Muscle of leg (tissue), 16 donors: ENCODE measurements at places on chromosomes 1 and 21.

- no peak for DNase-seq
Observed at GRCh38 chr1:25369241-25369640, 31.1 kb downstream of the TMEM50A start.

- DNase-seq = peak; percentile 27
Observed at GRCh38 chr1:92459871-92460320, 26.8 kb downstream of the GFI1 start.

- DNase-seq = no peak
Observed at GRCh38 chr1:24619376-24619775, 23.7 kb upstream of the SRRM1 start.

GRCh38 chr1:154802982-154803920 is 66.8 kb downstream of the KCNN3 start:
- peak; percentile 84 for DNase-seq

DNA sequence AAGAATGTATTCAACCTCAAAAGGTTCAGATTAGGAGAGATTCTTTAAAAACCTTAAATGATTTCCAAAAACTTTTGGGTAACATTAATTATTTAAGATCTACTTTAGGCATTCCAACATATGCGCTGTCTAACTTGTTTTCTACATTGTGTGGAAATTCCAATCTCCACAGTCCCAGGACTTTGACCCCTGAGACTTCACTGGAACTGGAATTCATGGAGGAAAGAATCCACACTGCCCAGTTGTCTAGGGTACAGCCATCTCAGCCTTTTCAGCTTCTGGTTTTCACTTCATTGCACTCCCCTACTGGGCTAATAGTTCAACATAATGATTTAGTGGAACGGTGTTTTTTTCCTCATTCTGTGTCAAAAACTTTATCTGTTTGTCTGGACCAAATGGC is 161.5 kb downstream of the IER5 start:
- DNase-seq = no peak

DNA sequence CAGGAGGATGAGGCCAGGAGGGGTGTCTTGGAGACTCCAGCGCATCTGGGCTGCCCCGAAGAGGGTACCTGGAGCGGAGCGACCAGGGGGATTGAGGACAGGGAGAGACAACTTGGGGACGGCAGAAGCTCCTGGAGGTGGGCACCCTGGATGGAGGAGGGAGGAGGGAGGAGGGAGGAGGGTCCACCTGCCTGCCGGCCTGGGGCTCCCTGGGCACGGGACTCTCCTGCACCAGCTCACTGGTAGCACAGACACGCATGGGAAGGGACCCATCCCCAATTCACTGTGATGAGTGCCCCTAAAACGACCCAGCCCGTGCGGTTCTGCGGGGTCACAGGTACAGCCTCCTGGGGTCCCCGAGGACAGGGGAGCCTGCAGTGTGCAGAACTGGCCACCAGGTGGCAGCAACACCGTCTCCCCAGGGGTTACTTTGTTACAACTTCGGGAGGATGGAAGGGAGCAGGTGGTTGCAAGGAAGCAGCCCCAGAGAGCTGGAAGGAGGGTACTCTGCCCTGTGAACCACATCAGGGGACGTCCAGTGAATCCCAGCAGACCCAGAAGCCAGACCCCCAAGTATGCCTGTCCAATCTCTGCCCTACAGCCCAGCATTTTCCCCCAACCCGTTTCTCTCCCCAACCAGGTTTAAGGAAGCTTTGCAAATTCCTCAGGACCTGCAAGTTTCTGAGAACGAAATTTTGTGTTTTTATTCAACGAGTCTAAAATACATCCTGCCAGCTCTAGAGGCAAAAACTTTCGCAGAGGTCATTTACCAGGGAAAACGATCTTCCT is 482.4 kb downstream of the NPHP4 start:
- DNase-seq = peak; percentile 61

GRCh38 chr1:235938709-235939479 is 72.2 kb upstream of the LYST start:
- peak; percentile 62 for DNase-seq

DNA sequence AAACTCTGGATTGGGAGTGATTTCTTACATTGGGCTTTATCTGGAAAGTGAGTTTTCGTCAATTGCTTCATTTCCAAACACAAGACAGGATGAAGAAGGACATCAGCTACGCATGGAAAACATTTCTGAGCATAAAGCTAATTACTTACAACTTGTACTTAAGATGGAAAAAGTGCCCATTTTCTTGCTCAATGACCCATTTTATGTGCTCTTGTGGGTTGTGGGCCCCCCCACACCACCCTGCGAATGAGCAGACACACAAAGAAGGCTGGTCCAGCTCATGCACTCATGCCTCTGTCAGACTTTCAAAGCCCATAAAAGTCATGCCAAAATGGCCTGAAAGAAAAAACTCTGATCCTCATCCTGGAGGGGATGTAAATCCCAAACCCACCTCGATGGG is 663.0 kb downstream of the AJAP1 start:
- no peak for DNase-seq

DNA sequence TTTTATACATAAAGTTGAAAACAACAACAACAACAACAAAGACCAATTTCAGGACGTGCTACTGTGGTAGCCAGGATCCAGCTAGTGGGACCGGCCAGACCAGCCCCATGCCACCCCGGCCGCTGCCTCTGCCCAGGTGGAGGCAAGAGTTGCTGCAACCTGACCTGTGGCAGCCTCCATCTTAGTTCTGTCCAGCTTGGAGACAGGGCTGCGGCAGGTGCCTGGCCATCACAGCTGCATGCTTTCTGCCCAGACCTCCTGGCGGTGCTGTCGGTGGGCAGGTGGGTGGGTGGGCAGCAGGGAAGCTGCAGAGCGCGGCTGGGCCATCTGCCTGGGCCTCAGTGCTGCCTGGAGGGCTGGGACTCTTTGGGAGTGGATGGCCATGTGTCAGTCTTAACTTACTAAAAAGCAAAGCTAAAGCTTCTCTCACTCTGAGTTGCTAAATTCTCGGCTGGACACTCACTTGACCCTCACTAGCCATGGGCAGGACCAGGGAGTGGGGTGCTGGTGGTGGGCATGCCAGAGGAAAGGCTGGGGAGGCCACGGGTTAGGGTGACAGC is 38.6 kb downstream of the KIAA1614 start:
- DNase-seq = no peak
